ENCODE measurements at places on chromosomes 7 and 10.

GRCh38 chr10:83625831-83626360 lies 513.4 kb upstream of the GHITM start:
- DNase-seq = no peak

DNA sequence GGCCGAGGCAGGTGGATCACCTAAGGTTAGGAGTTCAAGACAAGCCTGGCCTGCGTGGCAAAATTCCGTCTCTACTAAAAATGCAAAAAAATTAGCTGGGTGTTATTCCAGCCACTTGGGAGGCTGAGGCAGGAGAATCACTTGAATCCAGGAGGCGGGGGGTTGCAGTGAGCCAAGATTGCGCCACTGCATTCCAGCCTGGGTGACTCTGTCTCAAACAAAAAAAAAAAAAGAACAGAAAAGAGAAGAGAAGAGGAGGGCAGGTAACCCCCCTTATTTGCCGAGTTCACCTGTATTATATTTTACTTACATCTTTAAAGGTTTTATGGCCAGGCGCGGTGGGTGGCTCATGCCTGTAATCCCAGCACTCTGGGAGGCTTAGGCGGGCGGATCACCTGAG lies 91.7 kb downstream of the RNF216 start:
- no peak for DNase-seq

DNA sequence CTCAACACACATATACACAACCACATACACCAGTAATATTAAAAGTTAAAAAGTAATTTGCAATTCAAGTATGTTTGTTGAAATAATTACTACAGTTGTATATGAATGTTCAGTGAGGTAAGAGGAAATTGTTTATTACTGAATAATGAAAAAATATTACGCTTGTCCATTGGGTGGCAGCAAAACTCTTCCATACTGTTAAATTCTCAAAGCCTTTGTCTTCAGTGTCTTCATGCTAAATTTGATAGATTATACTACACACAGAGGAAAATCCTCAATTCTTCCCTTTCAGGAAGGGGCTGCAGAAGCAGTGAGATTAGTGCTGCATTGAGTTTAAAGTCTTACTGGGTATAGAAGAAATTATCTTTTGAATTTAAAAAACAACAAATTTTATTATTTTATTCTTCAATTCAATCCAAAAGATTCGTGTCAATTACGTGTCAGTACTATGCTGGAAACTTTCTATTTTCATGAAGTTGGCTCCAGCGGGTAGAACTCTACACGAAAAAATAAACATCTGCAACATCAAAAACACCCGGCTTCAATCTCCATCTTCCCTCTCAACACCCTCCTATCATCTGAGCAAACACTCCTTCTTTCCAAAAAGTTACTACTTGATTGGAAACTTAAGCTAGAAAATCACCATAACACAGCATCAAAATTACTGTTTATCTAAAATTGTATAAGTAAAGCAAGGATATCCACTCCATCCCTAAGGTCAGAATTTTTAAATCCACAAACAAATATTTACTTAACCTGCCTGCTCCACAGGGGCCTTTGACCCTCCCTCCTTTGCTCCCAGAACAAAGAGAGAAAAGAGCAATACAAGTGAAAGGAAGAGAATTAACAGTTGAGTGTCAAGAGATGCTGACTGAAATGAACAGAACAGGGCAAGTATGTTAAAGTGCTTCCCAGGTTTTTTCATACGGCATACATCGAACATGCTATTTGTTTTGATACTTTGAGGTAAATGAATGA lies 37.0 kb upstream of the TES start:
- peak; percentile 24 for DNase-seq

DNA sequence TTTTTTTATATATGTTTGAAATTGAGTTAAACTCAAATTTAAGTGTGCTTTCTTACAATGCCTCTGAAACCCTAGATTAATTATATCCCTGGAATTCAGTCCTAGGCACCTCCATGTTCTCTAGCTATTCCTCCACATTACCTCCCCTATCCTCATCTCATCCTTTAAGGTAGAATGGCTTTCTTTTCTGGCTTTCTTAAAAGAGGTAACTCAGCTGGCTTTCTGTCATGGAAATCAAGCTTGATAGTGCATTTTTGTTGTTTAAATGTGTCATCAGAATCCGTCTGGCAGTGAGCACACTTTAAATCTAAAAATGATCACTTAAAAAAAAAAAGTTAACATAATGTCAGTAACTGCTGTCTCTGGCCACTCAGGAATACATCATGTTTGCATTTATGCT lies 42.2 kb downstream of the AHR start:
- DNase-seq = no peak

GRCh38 chr7:131020759-131021261 lies 286.8 kb upstream of the KLF14 start:
- DNase-seq = no peak

- DNase-seq = no peak
These were observed 203.2 kb upstream of the SHH start for GRCh38 chr7:156015237-156016020.

- DNase-seq = peak; percentile 42
These were observed 8.0 kb upstream of the ZNRF2 start for GRCh38 chr7:30276203-30276900.

DNA sequence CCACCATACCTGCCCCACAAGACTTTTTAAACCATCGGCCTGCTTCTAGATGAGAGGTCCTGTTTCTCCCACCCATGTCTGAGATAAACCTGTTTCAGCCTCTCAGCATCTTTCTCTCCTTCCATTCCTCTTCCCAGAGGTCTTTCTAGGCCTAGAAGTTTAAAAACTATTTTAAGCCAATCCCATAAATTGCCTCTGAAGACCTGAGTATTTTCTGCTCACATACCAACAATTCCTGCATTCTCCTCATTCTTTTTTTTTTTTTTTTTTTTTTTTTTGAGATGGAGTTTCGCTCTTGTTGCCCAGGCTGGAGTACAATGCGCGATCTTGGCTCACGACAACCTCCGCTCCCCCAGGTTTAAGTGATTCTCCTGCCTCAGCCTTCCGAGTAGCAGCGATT lies 262.9 kb upstream of the AUTS2 start:
- DNase-seq = no peak

- DNase-seq = peak; percentile 56
These were observed 528 bp downstream of the CAMK2G start for GRCh38 chr10:73873838-73874215.

DNA sequence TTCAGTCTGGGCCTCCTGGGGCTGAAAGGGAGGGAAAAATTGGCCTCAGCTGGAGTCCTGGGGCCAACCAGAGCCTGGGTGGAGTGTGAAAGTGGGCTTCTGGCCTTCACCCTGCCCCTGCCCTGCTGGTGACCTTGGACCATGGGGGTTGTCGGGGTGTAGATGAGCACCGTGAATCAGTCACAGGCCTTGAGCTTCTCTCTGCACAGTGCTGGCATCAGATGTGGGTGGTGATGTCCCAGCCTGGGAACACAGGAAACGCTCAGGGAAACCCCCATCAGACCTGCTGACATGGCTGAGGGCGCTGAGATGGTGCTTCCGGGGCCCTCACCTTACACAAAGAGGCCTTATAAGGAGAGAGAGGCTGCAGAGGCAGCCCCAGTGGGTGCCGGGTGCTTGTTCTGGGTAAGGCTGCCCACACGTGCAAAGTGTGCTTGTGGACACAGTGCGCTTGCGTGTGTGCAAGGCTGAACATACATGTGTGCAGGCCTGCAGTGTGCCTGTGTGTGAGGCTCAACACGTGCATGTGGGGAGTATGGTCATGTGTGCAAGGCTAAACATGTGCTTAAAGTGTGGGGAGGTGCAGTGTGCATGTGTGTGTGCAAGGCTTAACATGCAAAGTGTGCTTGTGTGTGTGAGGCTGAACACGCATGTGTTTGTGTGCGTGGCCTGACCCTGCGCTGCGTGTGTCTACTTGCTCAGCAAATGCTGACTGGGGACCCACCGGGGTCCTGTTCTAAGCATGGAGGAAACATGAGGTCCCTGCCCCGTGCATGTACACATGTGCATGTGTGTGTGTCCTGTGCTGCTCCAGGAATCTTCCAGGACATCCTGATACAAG lies 6.5 kb downstream of the ARPC1B start:
- peak; percentile 87 for DNase-seq

- DNase-seq = no peak
These were observed 284.0 kb downstream of the GRID1 start for GRCh38 chr10:86082556-86082955.

DNA sequence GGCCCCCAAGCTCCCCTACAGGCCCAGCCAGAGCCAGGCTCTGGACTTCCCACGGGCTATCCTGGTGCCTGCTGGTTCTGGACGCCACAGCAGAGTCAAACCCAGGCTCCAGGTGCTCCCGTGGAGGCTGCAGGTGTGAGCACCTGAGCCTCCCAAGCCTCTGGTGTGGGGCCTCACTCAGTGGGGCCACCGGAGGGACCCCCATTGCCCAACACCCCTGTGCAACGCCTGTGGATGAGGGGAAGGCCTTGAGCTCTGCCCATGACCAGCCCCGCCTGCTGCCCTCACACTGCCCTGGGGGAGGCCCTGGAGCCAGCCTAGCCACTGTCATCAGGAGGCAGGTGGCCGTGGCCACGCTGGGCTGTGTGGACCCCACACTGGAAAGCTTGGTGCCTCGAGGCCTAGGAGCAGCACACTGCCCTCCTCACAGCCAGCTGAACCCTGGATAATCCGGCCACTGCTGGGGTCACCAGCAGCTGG lies 229.3 kb downstream of the MAD1L1 start:
- no peak for DNase-seq

GRCh38 chr10:31926765-31927564 lies 1.7 kb downstream of the ARHGAP12 start:
- no peak for DNase-seq

DNA sequence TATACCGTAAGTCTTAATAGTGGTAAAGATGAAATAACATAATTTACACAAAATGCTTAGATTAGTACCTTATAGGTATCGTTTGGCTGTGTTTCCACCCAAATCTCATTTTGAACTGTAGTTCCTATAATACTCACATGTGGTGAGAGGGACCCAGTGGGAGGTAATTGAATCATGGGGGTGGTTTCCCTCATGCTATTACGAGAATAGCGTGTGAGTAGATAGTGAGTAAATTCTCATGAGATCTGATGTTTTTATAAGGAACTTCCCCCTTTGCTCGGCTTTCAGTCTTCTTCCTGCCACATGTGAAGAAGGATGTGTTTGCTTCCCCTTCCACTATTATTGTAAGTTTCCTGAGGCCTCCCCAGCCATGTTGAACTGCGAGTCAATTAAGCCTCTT lies 426.3 kb upstream of the POT1 start:
- DNase-seq = no peak

GRCh38 chr10:69049566-69049961 lies 38.3 kb upstream of the SRGN start:
- no peak for DNase-seq

- no peak for DNase-seq
These were observed 37.6 kb upstream of the TCF7L2 start for GRCh38 chr10:112912410-112912928.

GRCh38 chr7:157785486-157786186 lies 448.8 kb downstream of the DNAJB6 start:
- no peak for DNase-seq

DNA sequence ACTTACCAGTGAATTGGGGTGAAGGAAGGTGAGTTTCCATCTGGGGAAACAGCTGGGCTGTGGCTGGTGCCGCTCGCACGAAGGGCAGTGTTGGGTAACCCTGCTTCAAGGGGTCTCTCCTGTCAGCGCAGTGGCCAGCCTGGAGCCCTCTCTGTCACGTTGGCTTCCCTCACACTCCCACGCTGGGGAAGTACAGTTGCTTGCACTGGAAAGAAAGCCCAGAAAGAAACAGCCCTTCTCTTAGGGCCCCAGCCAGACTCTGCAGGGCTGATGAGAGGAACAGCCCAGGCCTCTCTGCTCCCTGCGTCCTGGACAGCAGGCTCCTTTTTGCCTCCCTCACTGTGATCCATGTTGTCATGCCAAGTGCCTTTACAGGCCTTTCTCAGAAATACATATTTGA lies 40.3 kb upstream of the TRIM8 start:
- DNase-seq = no peak

- DNase-seq = peak; percentile 68
These were observed 151.8 kb downstream of the SFMBT2 start for GRCh38 chr10:7258948-7259523.

Measured in GM13976 (cell line).